NT2/D1 (cell line): ENCODE measurements at places on chromosomes 2 and 18.

GRCh38 chr18:67385455-67385854 lies 131.1 kb downstream of the DSEL start:
- no peak for DNase-seq

DNA sequence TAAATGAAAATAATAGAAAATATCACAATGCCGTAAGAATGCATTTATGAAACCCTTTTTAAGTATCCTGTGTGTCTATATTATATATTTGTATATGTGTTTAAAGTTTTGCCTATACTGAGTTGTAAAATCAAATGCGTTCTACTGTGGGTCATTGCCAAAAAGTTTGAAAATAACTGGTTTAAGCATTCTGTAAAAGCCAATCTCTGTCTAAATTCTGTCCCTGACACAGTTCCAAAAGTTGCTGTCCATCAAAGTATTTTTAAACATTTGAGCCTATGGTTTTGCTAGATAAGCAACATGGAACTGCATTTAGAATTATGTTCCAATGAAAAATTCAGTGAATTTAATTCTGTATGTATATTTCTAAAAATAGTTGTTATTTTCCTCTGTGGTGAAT lies 1360.4 kb upstream of the CRIM1 start:
- DNase-seq = no peak

DNA sequence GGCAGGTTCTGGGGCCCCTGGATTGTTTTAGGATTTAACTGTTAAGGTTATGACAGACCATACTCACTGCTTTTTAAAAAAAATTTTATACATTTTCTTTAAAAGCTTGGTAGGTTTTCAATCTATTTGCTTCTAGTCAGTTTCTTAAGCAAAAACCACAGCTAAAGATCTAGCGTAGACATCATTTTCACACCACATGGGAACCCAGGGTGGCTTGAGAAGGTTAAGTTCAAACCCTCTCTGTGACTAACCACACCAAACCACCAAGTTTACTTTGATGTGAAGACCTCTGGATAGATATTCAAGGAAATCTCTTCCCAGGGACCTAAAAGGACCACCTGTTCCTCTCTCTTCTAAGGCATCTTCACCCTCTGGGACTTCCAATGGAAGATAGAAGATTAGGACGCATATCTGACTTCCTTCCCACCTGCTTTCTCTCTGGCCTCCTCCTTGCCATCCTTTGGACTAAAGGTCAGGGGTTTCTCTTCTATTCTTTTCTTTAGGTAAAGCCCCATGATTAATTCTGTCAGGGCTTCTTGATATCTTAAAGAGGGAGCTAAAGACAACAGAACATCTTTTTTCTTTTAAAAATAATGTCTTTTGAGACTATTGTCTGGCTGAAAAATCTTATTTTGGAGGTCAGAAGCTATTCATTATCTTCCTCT lies 32.3 kb downstream of the FOSL2 start:
- DNase-seq = no peak

DNA sequence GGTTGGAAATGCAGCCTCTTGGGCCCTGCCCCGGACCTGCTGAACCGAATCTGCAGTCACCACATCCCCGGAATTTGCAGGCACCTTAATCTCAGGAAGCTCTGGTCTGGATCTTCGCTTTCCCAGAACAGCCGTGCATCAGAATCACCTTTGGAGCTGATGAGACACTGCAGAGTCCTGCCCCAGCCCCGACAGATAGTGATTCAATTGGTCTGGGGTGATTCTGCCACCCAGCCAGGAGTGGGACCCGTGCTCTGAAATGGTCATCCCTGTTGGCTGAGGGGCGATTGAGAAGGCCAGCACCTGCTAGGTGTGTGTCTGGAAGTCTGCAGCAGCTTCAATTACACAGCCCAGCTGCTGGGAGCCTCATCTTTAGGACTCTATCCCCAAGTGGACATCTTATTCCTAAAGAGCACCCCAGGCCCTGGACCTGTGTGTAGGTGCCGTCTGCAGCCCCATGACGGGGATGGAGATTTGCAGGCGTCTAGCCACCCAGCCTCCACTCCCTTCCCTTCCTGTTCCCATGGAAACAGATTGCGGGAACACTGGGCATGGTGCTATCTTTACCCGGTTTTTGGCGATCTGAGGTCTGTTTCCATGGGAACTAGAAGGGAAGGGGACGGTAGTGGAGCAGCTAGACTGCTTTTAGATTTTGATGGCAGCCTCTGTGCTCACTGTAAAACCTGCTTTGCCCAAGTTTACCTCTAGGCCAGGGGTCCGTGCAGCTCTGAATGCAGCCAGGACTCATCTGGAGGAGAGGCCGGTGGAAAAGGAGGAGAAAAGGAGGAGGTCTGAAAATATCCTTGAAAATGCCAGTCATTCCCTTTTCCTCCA lies 156.1 kb downstream of the LDLRAD4 start:
- DNase-seq = no peak

GRCh38 chr2:35503311-35503710 lies 852.3 kb upstream of the CRIM1 start:
- DNase-seq = no peak

GRCh38 chr2:133362061-133362476 lies 206.2 kb downstream of the NCKAP5 start:
- DNase-seq = no peak

GRCh38 chr18:36590621-36591580 lies 237.9 kb downstream of the TPGS2 start:
- DNase-seq = no peak

GRCh38 chr2:73970850-73971471 lies 13.7 kb upstream of the TET3 start:
- no peak for DNase-seq

DNA sequence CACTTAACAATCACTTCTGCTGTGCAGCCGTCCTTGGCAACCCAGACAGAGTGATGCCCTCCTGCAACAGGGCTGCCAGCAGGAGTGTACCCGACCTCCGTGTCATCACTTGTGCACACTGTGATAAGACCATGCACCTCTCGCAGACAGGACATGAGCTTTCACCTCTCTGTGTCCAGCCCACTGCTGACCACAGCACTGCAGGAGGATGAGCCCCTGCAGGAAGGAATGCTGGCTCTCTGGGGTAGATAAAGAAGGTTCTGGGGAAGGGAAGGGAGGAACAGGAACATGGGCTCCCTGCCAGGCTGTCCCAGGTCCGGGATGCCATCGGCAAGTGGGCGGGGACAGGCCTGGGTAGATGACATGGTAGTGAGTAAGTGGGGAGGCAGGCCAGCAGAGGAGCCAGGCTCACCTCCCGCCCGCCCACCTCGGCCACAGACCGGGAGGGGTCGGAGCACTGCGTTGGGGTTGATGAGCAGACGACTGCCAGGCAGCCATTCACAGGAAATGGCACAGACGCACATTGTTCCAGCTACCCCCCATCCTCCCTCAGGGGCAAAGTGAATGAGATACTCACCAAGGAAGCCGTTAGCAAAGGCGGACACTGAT lies 18.6 kb upstream of the COL6A3 start:
- DNase-seq = no peak

GRCh38 chr2:32058130-32058529 lies 5.2 kb upstream of the SPAST start:
- DNase-seq = no peak

- no peak for DNase-seq
Observed at GRCh38 chr2:15656090-15656489, 64.4 kb downstream of the DDX1 start.

GRCh38 chr18:7514796-7515440 lies 52.2 kb upstream of the PTPRM start:
- no peak for DNase-seq

DNA sequence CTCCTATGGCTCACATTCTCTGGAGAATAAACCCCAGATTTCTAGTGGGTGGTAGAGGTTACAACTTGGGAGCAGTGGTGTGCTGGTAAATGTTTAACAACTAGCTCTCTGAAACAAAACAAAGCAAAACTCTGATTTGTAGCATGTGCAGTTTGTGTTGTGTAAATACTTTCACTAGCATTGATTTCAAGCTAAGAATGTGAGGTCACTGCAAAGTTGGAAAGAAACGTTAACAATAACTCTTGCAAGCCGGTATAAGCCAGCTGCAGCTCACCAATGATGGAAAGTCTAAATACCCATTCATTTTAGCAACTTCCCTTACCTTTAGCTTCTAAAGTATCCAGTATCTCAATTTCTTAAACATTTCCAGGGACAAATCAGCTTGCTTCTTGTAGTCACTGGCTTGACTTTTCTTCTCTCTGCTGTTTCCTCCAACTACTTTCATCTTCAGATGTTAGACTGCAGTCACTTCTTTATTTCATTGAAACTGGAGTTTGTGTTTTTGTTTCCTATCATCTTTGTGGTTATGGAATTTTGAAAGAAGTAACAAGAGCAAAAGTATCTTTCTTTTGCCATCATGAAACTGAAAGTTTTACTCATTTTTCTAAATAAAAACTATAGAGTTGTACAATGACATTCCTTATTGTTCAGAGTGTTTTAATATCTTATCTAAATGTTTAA lies 140.2 kb downstream of the PLCL1 start:
- DNase-seq = no peak

DNA sequence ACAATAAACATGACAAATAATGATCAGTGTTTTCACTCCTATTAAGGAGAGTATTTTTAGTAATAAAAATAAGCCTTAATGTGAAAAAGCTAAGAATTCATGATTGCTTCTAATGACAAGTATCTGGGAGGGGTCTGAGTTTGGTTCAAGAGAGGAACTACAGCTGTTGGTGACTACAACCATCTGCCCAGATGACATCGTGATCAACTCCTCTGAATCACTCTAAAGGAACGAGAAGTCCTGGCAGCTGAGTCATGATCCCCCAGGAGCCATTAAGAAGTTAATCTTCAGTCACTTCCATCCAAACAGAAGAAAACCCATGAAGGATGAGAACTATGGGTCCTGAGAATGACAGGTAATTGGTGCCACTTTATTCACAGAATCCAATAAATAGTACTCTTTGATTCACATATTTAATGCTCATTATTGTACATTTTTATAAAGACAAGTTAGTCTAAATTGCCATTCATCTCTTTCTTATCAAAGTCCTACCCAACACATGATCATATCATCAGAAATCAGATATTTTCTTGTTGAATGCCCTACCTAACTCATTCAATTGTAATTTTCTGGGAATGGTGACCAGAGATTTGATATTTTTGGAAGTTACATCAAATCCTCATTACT lies 6.8 kb downstream of the TFPI start:
- peak; percentile 36 for DNase-seq

DNA sequence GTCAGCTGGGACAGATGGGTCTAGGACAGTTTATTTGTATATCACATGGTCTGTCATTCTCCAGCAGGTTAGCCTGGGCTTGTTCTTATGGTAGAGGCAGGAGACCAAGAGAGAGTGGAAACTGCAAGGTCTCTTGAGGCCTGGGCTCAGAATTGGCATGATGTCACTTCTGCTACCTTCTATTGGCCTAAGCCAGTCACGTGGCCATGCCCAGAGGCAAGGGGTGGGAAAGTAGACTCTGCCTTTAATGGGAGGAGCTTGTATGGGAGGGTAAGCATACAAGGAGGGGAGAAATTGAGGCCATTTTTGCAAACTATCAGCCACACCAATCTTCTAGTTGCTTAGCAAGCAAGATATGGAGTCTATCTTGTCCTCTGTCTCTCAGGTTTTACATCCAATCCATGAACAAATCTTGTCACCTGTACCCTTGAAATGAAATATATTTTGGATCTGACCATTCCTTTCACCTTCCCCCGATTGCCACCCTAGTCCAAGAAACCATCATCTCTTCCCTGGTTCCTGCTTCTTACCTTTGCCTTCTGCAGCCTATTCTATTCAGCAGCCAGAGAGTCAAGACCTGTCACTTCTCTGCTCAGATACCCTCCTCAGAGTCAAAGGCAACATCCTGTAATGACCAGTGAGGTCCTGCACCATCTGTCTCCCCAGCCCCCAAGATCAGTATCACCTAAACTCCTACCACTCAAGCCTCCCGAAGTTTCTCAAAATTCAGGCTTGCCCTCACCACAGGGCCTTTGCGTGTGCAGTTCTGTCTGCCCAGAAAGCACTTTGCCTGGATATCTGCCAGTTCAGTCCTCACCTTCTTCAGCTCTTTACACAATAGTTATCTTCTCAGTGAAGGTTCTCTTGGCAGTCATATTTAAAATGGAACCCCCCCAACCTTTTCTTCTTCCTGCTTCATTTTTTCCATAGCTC lies 240.0 kb downstream of the LOXHD1 start:
- no peak for DNase-seq
